ENCODE measurements at places on chromosomes 2 and 18.

DNA sequence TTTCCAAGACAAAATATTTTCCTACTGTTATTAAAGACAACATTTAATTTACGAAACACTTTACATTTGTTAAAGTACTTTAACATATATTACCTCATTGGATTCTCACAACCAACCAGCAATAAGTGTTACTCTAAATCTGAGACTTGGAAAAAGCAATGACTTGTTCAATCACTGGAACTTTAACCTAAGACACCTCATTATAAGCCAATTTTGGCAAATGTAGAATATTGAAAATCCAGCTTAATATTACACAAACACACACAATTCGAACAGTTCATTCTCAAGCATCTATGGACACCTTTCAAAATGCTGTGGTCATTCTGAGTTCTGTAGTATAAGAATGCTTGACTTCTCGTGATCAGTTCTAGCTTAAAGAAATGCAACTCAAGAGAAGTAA lies 619.4 kb upstream of the CHAC2 start:
- DNase-seq, result no peak

- DNase-seq, result no peak
Observed at GRCh38 chr2:217736776-217737550, 265.8 kb downstream of the TNS1 start.

DNA sequence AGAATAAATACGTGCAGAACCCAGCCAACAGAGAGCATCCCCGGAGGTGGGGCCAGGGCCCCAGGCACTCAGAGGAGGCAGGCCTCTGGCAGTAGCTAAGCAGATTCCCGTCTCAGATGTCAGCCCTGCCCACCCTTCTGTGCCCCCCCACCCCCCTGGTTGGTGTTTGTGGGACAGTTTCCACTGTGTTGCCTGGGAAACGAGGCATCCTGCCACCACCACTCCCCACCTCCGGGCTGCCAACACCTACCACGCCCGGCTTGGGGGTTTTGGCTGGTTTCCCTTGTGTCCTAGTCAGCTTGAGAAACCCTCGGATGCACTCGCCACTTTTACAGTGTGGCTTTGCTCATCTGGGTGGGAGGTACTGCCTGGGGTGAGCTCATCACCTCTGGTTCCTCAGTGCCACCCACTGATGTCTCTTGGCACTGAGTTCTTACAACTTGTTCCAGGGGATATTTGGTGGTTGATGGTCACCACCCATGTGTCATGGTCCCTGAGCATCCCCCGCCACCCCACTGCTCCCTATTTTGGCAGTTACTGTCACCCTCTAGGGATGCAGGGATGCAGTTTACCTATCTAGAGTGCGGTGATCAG lies 72.4 kb upstream of the YWHAQ start:
- DNase-seq, result peak; percentile 47

DNA sequence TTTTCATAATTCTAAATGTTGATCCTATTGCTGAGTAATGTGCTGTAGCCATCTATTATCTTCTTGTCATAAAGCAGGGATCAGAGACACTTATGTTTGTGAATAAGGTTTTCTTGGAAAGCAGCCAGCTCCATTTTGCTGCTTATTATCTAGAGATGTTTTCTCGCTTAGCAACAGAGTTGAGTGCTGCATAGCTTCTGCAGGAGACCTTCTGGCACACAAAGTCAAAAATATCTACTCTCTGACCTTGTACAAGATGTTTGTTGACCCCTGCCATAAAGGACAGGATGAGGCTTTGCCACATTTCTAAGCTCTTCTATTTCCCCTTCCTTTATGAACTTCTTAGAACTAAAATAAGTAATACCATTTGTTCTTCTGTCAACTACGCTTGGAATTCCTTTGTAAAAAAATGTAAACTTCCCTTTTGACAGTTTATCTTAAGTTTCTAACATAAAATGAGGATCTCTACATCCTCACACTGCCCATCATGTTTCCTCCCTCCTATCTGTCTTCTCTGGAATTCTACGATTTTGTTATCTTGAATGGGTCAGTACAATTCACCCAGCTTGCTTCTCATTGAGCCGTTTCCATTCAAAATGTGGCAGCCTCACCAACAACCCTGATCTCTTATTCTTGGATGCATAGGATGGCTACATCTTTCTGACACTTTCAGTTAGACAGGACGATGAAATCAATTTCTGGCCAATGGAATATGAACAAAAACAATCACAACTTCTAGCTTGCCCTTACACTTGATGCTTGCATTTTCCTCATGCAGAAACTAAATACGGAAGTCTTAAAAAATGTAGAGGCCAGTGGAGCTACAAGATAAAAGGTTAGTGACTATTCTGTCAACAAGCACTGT lies 1377.0 kb downstream of the SUCLG1 start:
- no peak for DNase-seq

DNA sequence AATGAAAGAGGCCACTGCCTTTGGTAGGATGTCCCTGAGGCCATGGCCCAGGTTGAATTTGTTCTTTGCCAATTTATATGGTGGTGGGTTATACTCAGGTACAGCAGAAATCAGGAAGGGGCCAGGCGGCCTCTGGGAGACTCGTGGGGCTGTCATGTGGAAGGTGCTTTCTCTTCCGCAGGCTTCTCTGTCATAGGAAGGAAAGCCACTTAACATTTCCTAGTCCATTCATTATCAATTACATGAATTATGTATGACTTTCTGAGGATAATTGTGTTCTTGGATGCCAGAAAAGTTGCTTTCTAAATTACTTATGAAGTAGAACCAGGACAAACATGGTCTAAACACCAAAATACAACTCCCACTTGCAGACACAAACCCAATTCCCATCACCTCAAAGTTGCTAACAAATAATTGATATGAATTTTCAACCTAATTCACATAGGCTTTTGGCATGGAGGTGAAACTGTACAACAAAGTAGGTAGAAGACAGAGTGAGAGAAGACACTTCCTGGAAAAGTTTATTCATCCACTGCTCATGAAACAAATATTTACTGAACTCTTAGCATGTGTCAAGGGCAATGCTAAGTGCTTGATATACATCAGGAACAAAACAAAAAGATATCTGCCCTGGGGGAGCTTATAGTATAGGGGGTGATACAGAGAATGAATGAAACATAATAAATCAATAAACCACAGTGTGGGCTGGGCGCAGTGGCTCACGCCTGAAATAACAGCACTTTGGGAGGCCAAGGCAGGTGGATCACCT lies 50.5 kb upstream of the CHMP1B start:
- DNase-seq, result no peak

GRCh38 chr18:73119574-73119973 lies 251.8 kb upstream of the NETO1 start:
- DNase-seq, result no peak

GRCh38 chr18:66825347-66825746 lies 221.5 kb upstream of the CDH19 start:
- no peak for DNase-seq

DNA sequence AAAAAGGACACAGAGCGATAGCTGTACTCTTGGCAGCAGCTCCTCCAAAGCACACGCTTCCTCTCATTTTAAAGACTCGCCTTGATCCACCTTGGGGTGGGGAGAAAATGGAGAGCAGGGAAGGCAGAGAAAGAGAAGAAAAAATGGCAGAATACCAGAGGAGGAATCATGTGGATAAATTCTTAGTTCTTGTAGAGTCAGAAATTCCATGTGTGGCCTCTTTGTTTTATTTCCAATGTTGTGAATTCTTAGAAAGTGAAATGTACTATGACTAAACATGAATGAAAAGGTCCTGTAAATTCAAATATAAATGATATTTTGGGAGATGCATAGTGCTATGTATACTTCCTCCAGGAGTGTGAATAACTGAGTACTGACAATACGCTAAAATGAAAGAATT lies 89.7 kb upstream of the SESTD1 start:
- DNase-seq, result no peak

- no peak for DNase-seq
Observed at GRCh38 chr18:10421859-10422258, 32.6 kb upstream of the APCDD1 start.

- no peak for DNase-seq
Observed at GRCh38 chr2:134127496-134127895, 126.4 kb upstream of the MGAT5 start.

GRCh38 chr2:20291106-20291564 lies 59.5 kb downstream of the PUM2 start:
- no peak for DNase-seq
